ENCODE measurements at places on chromosomes 7 and 10.

DNA sequence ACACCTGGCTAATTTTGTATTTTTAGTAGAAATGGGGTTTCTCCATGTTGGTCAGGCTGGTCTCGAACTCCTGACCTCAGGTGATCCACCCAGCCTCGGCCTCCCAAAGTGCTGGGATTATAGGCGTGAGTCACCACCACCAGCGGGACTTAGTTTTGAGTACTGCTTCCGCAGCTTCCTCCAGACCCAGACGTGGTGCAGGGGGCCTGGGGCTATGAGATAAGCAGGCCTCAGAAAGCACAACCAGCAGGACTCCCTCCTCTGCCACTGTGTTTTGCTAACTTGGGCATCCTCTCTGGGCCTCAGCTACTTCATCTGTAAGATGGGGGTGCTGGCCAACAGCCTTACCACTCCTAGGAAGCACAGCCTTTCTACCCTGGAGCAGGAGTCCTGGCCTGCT lies 37.8 kb downstream of the GOLGA7B start:
- no peak for DNase-seq

GRCh38 chr7:47273088-47273487 lies 308.8 kb downstream of the TNS3 start:
- no peak for DNase-seq

DNA sequence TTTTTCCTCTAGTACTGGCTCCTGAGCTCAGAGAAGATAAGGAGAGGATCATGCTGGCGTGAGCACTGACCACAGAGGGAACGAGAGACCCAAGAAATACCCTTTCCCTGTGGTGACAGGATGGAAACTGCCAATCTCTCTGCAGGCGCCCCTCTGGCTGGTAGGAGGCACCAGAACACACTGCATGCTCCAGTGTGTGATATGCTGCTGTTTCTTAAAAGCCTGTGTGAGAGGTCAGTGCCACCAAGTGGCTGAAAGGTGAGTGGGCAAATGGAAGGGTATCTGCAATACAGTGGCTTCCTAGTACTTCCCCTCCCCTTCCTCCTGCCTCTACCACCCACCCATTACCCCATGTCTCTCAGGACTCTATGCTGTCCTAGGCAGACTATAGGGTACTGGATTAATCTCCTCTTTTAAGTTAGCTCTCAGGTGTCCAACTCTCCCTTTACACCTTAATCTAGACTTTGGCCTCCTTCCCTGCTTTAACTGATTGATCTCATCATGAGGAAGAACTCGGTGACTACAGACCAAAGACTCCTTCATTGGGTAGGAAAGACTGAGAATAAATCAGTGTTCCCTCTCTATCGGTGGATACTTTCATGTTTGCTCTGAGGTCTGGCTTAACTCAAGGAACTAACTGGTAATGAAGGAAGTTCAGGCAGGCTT lies 283.6 kb downstream of the ADRA2A start:
- no peak for DNase-seq

DNA sequence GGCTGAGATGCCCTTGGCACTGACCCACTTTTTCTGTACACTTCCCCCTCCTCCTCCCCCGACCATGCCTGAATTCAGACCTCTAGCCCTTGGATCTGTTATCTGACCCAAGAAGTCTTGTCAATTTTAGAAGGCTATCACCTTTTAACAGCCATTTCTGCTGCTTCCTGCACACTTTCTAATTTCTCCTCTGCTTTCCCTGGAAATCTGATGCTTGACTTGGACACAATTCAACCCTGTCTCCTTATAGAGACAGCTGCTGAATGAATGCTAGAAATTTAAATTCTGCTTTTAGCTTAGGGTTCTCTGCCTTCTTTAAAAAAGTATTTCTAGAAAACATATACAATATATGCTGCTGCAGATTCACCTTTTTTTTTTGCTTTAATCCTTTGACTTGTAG lies 417.9 kb upstream of the KLF6 start:
- no peak for DNase-seq

DNA sequence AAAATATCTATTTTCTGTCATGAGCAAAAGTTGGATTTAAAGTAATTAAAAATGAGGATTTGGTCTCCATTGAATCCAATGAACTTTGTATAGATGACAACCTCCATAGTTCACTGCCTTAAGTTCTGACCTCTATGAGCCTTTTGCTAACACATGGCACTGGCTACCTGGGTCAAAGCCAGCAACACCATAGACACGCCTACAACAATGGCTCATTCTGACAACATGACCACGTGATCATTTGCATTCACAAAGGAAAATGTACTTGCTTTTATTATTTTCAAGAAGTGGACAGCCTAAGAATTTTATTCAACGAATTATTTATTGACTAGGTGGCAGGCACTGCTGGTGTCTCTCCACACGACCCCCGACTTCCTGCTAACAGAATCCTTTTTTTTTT lies 90.6 kb downstream of the CARD11 start:
- no peak for DNase-seq

DNA sequence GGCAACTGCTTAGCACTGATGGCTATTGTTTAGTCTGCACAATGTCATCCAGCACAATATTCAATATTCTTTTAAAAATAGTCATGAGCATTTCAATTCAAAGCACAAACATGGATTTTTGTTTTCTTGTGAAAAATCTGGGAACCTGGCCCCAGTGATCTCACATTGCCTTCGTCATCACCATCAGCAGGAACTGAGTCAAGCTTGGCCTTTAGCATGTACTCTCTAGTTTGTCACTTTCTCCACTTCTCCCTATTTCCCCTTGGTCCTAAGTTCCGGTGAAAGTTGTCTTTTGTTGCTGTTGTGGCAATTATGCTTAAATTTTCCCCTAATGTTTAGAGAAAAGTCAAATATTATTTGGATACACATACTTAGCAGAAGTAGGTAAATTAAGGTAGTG lies 252.9 kb upstream of the SORCS1 start:
- no peak for DNase-seq

DNA sequence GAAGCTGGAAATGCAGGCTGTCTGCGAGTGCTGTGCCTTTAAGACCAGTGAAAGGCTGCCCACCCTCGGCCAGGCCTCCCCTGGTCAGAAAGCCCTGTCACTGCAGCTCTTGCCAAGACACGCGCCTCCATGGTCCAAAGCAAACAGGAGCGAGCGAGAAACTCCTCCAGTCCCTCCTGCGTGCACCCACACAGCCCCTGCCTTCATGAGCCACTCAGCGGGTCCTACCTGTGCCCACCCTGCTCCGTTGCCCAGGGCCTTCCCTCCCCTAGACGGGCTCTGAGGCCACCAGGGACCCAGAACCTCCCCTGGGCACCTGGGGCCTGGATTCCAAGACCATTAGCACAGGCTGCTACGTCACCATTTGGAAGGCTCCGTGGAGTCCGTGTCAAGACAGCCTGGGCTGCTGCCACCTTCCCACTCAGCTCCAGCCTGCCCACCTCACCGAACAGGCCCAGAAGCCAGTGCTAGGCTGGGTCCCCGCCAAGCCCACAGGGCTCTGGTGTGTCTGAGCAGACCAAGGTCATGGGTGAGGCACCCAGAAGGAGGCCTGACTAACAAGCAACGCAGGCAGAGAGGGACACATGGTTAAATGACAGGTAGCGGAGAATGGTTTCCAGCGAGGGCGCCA lies 144.5 kb downstream of the NEURL1 start:
- DNase-seq = no peak

GRCh38 chr7:149854611-149855360 lies 16.6 kb downstream of the ZNF862 start:
- DNase-seq = no peak

GRCh38 chr10:127982601-127983000 lies 75.7 kb downstream of the PTPRE start:
- no peak for DNase-seq

DNA sequence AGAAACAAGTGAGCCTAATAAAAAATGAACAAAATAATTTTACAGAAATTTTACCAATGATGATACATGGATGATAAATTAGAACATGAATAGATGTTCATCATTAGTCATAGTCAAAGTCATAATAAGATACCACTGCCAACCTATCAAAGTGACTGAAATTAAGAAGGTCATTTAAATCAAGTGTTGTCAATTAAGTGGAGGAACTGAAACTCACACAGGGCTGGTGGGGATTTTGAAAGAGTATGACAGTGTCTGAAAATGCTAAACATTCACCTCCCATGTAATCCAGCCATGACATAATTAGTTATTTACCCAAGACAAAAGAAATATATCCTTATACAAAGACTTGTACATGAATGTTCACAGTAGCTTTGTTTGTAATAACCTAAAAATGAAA lies 57.1 kb upstream of the DYNC1I1 start:
- DNase-seq = no peak

DNA sequence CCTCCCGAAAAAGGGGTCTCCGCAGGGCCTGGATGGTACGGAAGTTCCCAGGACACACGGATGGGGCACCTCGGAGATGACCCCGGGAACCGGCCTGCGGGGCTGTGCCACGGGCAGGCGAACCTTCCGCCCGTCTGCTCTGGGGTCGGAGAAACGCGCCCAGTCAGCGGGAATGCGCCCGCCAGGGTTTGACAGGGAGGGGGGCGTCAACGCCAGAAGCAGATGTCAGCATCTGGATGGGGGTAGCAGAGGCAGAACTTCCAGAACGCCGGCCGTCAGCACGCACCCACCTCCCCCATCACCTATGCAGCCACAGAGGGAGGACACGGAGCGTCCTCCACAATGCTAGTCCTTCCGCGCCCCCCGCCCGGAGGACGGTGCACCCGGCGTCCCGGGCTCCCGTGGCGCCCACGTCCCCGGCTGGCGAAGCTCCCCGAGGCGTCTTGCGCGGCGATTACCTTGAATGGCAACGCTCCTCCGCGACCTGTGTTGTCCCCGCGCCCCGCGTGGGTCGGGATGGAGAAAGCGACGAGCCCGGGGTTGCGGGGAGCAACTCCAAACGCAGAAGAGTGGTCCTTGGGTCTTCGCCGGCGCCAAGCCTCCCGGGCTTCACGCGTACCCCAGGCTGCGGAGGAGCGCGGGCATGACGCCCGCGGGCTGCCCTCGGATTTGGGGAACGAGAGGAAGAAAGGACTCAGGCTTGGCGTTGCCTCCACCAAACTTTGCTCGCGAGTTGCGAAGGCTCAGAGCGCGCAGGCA lies 561 bp downstream of the FGFR2 start:
- no peak for DNase-seq

- no peak for DNase-seq
Measured at GRCh38 chr10:4770801-4771553, 55.0 kb upstream of the AKR1E2 start.

DNA sequence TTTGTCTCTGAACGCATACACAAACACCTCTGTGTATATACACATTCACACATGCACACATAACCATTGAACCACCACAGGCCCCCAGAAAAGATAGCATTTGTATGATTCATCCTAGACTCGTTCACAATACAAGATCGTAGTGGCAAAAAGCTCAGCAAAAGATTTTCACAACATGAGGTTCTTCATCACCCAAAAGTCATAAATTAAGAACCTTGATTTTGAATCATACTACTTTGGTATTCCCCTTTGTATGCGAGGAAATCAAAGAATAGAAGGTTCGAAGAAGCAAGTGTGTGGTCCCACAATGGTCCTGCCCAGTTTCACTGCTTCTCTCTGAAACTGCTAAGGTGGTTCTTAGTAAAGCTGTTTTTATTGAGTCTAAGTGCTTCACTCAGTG lies 200.7 kb downstream of the CELF2 start:
- no peak for DNase-seq

- no peak for DNase-seq
Measured at GRCh38 chr7:122544463-122544862, 154.5 kb downstream of the RNF133 start.

DNA sequence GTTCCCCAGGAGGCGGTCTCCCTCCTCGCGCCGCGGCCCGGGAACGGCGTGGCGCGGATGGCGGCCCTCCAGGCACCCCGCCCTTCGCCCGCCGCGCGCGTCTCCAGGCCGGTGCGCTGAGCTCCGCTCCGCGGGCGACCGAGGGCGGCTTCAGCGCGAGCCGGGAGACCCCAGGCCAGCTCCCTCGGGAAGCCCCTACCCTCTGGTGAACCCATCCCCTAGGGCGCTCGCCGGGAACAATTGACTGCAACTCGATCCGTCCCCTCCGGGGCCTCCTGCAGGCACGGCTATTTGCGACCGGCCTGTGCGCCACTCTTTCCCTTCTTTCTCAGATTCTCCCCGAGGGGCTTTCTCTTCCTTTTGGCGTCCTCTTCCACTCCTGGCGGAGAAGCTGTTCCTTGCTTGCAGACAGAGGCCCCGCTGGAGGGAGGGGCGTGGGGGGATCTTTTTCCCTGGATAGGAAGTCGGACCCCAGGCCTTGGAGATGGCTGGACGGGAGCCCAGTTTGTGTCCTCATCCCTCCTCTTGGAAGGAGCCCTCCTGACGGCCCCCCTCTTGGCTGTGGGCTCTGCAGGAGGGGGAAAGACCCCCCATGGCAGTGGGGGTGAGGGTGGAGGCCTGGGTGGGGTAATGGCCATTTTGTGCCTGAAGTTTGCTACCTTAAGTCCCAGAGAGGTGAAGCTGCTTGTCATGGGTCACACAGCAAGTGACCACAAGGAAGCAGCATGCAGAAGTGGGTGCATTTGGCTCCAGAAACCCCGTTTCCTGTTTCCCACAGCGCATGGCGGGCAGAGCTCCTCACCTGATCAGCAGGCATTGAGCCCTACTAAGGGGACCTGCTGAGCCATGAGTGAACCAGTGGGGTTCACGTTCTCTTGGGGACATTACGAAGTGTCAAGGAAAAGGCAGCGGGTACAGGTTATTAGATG lies 171.2 kb upstream of the TNRC18 start:
- peak; percentile 64 for DNase-seq

GRCh38 chr7:119572132-119572531 lies 700.8 kb upstream of the KCND2 start:
- DNase-seq = no peak

DNA sequence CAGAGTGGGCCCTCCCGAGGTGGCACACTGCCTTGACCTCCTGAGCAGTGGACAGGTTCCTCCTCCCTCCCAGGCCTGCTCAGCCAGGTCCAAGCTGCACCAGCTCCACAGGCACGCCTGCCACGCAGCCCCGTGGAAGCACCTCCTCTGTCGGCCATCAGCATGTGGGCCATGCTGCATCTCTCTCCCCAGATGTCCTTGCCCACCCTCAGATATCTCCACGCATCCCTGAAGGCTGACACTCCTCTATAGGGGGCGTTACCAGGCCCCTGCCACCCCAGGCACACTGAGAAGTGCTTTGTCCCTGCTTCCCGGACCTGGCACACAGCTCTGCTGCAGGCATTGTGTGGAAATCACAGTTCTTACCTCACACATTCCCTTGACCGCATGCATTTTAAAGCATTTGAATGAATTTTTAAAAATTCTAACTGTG lies 598.5 kb downstream of the SDK1 start:
- DNase-seq = no peak

DNA sequence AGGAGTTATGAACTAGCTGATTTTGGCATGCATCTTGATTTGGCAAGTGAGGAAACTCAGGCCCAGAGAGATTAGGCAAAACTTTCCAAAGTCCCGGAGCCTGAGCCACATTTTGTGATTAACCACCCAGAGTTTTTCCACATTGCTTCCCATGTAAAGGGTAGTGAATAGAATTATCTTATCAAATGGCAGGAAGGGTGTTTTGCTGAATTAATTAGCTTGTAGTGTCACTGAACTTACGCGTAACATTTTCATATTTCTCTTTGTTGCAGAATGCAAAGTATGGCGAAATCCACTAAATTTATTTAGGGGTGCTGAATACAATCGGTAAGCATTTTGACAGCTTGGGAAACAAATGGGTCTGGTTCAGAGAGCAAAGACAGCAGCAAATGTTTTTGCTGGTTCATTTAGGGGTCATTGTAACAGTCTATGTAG lies 176.2 kb downstream of the ST7 start:
- DNase-seq = no peak
